ENCODE measurements at places on chromosomes 11 and 22.

DNA sequence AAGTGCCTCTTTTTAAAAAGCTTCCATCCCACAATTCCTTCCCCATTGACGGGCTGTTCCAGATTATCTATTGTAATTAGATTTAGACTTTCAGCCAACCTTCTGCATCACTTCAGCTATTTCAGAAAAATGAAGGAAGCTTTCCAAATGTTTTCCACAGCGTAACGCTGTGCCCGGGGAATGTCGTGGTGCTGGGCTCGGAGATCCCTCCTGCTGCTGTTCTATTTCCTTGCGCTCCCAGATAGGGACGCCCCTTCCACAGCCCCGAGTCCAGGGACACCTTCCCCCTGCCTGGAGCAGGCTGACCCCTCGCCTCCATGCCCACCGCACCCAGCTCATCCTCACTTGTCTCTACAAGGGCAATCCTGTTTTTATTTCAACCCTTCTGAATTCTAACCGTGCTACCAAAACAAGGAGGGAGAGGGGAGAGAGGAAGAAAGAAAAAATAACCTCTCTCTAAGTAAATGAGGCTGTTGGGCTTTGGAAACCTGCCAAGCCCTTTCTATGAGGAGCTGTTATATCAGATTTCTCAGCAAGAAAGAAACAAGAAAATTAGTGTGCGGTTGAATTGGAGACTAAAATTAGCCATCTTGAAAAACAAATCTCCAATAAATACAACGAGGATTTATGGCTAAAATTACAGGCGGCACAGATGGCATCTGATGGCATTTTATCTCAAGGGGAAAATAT is 366.9 kb downstream of the BRD1 start:
- no peak for DNase-seq

GRCh38 chr11:65428578-65429067 is 6.0 kb downstream of the NEAT1 start:
- no peak for DNase-seq

DNA sequence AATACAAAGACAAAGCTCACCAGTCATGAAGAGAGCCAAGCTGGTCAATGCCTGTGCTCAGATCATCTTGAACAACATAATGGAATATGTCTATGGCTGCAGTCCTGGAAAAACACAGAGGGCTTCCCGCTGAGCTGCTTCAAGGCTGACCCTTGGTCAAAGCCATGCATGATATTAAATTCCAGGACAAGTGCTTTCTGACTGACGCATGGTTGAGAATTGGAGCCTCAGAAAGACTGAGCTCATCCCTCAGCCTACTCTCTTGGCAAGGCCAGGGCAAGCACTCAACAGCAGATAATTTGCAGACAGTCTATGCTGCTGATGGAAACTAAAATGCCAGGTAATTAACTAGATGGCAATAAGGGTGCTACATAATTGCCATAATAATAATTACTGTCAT is 89.2 kb downstream of the GALNT18 start:
- no peak for DNase-seq

DNA sequence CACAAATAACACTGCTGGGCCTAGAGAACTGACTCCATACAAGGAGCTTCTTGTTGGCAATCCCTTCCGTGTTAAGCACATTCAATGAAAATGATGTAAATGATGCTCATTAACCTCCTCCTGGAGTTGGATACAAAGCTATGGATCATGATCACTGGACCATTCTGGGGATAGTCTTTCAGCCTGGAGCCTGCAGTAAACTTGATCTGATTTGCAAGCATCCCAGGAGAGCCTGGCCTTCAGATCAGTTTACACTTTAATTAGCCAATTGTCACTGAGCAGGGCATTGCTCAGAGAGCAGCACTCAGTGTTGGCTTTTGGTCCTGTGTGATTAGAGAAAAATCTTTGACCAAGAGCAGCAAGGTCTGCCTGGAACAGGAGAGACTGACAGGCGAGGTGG is 45.6 kb downstream of the ARFGAP3 start:
- DNase-seq = no peak

DNA sequence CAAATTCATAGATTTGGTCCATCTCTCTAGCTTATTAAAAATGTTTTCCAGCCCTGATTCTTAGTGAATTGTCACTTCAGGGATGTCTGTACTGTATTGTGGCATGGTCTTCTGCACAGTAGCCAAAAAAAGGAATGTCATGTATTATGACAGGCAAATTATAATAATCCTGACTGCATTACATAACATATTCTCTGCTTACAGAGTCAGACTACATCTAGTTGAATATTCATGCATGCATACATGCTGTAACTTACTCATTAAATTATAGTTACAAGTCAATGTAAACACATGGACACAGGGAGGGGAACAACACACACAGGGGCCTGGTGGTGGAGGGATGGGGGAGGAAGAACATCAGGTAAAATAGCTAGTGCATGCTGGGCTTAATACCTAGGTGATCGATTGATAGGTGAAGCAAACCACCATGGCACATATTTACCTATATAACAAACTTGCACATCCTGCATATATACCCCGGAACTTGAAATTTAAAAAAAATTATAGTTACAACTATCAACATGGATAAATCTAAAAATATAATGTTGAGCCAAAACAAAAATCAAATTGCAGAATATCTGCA is 31.5 kb upstream of the SMCO4 start:
- no peak for DNase-seq

GRCh38 chr11:706957-707816 is 1.2 kb downstream of the EPS8L2 start:
- no peak for DNase-seq

DNA sequence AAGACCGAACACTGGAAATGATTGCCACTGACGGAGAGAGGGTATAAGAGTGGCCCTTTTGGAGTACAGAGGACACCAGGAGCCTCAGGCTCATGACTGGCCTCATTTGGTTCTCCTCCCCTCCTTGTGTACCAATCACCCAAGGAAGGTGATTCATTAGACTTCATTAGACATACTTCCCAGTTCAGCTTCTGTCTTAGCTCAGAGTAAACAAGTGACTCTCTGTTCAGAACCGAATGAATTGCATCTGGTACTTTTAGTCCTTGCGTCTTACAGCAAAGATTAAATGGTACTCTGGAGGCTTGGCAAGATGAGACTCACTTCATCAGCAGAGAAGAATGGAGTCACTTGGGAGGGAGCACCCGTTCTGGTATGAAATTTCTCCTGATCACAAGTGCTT is 75.2 kb downstream of the ZNRF3 start:
- no peak for DNase-seq

DNA sequence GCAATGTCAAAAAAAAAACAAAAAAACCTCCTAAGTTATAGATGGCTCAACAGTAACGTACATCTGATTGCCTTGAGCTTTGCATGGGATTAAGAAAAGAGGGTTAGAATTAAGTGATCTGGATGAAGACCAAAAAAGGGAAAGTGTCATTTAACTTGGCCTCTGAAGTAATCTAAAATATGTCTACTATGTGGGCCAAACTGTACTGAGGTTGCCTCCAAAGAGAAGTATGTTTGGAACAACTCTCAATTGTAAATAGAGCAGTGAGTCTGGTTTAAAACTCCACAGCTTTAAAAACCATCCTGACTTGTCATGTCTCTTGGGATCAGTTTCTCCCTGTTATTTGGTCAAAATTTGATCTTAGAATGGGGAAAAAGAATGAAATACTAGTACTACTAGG is 11.6 kb upstream of the RTCB start:
- DNase-seq = no peak

GRCh38 chr11:70606248-70606950 is 208.1 kb downstream of the CTTN start:
- DNase-seq = no peak

GRCh38 chr22:41681616-41682015 is 7.1 kb downstream of the SNU13 start:
- DNase-seq = no peak

GRCh38 chr22:49622241-49623105 is 205.2 kb downstream of the BRD1 start:
- DNase-seq = no peak

- DNase-seq = no peak
Observed at GRCh38 chr11:47083913-47084312, 92.8 kb downstream of the ARFGAP2 start.

- DNase-seq = no peak
Observed at GRCh38 chr22:47449508-47450270, 687.2 kb downstream of the TBC1D22A start.

DNA sequence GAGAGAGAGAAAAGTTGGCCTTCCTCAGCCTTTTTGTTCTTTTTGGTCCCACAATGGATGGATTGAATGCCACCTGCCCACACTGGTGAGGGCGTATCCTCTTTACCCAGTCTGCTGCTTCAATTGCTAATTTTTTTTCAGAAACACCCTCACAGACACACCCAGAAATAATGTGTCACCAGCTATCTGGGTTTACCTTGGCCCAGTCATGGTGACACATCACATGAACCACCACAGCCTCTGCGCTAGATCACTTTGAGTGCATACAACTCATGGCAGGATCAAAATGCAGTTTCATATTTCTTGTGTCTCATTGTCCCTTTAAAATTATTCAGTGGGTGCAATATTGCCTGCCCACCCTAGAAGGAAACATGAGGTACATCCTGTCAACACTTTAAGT is 63.3 kb downstream of the ADAMTS15 start:
- no peak for DNase-seq

GRCh38 chr11:130719220-130719915 is 196.9 kb downstream of the SNX19 start:
- DNase-seq = no peak

DNA sequence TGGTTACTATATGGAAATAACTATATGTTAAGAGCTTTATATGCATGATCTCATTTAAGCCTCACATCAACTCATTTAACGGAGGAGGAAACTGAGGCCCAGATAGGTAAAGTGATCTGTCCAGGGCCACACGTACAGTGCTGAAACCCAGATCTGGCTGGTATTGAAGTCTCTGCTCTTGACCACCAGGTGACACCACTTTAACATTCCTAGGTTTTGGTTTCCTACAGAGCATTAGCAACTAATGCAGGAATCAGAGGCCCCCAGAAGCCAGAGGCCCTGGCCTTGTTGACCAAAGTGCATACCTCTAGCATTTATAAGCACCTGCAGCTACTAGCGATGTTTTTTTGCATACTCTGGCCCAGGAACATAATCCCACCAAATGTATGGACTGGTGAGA is 12.9 kb upstream of the LIMK2 start:
- no peak for DNase-seq

- no peak for DNase-seq
Observed at GRCh38 chr11:116114198-116114651, 610.0 kb upstream of the CADM1 start.

GRCh38 chr11:69053546-69054396 is 5.0 kb downstream of the TPCN2 start:
- DNase-seq = no peak

DNA sequence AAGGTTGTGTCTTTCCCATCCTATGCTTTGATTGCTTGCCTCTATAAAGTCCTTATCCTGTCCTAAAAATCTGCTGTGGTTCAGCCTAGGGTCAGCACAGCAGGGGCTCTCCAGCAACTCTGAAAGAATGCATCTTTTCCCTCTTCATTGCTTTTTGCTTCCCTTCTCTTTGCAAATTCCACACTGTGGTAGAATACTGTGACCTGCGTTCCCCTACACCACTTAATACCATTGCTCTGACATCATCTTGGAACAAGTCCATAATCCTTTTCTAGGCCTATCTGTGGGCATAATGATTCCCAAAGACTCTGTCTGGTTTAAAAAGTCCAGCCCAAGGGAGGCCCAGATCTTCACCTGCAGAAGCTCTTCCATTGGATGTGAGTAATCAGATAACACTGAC is 177.7 kb downstream of the NAV2 start:
- no peak for DNase-seq

GRCh38 chr11:117849781-117850414 is 25.4 kb upstream of the FXYD2 start:
- no peak for DNase-seq

DNA sequence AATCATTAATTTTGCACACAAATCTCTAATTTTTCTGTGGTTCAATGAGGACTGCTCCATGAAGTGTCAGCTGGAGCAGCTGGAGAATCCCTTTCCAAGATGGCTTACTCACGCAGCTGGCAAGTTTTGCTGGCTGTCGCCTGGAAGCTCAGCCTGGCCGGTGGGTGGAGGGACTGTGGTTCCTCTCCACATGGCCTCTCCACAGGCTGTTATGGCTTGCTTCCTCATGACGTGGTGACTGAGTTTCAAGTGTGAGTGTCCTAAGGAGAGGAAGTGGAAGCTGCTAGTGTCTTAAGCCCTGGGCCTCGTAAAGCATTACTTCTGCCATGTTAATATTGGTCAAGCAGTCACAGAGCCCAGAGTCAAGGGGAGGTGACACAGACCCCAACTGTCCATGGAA is 14.0 kb upstream of the NRIP3 start:
- no peak for DNase-seq

DNA sequence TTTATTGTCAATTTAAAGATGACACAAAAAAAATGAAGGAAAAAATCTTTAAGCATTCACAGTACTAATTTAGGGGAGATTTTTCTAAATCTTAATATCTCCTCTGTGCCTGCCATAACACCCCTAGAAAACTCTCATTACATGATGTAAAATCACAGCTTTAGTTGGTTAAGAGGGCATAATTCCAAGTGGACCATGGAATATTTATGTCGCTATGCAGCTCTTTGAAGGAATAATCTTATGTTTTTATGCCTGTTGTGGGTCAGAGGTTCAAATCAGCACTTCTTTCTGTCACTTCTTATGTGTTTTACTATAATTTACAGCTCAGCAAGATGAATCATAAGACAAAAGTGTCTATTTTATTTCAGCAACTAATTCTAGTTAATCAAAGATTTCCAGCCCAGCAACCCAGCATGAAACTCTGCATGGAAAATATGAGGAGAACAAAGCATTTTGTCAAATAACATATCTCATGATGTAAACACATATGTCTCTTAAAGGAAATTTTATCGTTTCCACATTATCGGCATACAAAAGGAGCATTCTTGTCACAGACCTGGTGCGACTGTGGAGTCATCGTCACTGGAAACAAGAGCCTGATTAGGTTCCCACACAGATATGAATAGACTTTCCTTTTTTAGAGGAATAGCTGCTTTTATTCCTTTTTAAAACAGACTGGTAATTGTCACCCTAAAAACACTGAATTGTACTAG is 274.8 kb downstream of the SOX6 start:
- DNase-seq = no peak

GRCh38 chr11:59199546-59200422 is 12.9 kb downstream of the MPEG1 start:
- no peak for DNase-seq

- DNase-seq = no peak
Observed at GRCh38 chr22:41775976-41776375, 24.5 kb upstream of the CCDC134 start.
